ENCODE measurements at places on chromosomes 12 and 14. TPM values are rescaled to one million over a fixed set of nuclear protein-coding genes. Genes with fewer than 3 reads are reported as not detected.
A peak's percentile ranks its signal among the peaks of the same experiment; 100 is the strongest.

BIN2 gene
- not detected for total RNA-seq

DNA sequence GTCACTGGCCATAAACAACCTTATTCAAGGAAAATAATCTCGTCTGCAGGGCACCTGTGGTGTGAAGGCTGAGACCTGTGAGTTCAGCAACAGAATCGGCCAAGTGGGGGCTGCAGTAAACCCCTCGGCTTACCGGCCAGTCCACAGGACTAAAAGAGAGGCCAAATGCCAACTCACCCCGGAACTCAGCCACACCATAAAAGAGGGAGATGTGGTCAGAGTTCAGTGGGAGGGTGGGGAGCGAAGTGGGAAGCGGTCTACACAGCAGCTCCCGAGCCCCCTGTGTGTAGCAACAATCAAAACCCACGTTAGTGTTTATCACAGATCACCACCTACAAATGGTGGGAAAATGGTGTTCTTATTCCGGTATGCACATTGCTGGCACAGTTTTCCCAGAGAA, 153.0 kb downstream of the PIWIL1 start:
- DNase-seq: no peak

GRCh38 chr14:44803239-44803905, 158.4 kb downstream of the KLHL28 start:
- DNase-seq: peak; percentile 26

DNA sequence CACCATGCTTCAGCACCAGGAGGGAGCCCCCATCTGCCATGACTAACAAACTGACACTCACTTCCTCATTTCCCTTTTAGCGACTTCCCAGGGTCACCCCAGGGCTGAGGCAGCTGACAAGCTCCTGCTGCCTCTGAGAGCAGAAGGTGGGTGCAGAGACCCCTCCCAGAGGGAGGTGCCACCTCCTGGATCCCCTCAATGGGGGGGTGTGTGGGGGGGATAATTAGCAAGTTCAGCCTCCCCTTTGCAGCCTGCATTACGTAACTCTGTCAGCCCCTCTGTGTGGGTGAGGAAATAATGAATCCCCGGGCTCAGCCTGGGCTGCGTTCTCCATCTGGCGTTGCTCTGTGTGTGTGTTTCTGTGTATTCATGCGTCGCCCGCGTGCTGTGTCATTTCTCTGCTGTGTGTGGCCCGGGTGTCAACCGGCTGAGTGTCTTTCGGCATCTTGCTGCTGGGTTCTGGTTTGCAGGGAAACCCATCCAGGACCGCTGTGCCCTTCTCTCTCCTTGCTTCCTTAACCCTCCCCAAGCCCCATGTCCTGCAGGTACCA, 28.0 kb downstream of the NOS1 start:
- DNase-seq: no peak

CCDC85C gene
- 34.8 TPM for total RNA-seq

LRTM2 gene
- total RNA-seq: not detected

DNA sequence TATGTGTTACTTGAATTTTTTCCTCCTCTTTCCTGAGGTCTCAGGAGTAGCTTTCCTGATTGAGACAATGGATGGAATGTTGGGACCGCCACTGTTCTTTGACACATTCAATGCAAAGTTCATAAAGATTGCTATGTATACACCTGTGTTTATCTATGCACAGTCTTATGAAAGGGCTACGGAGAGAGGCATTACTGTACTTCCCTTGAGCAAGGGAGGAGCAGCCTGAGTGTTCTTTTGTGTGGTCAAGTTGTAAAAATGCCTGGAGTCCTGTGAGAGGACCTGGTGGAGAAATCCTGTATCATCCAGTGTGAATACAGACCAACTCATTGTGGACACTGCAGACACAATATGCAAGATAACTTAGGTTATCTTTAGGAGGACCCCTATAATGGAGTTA, 1.2 kb downstream of the SRGAP1 start:
- DNase-seq: no peak

CLEC2D gene
- total RNA-seq: 1.7 TPM

KRT82 gene
- not detected for total RNA-seq

GRCh38 chr12:132148368-132149045, 4.2 kb downstream of the NOC4L start:
- no peak for DNase-seq

SLC5A8 gene
- not detected for total RNA-seq

DNA sequence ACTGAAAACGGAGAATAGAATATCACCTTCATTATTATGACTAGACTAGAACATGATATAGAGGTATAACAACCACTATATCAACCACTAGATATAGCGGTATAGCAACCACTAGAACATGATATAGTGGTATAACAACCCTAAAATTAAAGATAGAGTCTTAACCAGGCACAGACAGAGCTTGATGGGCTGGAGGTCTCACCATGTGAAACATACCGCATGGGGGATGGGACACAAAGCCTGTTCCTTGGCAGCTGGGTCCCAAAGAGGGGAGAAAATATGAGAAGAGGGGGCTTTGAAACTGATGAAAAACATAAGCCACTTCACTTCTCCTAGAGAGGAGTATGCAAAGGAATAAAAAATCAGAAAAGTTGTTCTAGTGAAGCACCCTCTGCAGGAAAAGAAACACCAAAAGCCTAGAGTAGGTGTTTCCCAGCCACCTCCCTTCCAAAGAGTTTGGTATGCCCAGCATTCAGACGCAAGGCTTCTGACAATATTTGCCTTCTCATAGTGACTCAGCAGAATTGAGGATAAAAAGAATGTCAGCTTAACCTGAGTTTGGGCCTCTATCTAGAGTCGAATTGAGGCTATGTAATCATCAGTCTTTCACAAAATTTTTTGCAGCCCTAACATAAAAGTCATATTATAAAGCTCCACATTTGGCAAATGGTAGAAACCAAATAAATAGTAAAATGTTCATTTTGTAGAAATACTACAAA, 316.4 kb downstream of the NOVA1 start:
- DNase-seq: peak; percentile 40

- no peak for DNase-seq
These were observed 268.6 kb downstream of the BTG1 start for GRCh38 chr12:91877022-91877421.

PSME1 gene
- total RNA-seq: 385 TPM

DNA sequence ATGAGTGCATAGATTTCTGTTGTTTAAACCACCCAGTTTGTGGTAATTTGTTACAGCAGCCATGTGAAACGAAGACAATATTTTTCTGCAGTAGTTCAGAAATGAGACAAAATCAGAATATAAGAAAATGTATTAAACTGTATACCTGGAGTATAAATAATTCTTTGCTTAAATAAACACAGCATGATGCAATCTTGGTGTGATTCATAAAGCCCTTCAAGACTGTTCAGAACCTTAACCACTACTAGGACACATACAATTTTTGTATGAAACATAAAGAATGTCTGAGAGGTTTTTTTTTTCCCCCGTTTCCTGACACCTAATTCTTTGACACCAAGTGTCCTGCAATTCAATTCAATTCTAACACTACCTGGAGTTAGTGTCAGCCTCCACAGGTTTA, 10.5 kb downstream of the C12orf75 start:
- no peak for DNase-seq

DNA sequence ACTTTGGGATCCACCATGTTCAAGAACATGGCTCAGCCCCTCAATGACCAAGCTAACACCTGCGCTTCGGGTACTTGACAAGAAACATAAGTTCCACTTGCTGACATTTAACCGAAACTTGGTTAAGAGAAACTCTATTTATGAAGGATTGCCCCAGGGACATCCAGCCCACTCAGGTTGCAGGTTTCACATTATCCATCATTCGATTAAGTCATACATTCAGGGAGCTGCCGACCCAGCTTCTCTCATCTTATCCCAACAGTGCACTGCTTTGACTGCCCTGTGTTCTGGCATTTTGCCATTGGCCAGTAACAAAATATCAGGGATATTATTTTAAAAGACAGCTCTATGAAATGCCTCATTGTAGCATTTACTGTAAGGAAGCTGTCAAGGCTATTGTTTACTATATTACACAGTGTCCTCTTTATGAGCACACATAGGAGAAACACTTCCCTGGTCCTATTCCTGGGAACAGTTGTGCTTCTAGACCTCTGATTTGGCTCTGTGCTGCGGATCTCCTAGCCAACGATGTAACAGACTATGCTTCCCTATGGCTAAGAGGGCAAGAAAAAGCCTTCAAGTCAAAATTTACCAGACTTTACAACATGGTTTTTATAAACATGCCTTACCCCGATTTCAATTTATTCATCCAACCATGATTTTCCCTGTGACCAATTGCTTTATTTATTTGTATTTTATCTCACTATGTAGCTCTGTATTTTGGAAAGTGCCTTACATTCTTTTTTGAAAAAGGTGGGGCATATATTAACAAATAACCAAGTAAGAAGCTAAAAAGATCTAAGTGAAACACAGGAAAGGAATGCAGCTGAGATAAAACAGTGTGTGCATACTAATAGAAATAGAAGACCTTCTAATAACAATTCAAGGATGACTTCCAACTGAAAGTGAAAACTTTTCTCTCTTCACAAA, 109.3 kb downstream of the ITPR2 start:
- no peak for DNase-seq

ATXN7L3B gene
- total RNA-seq: 20.5 TPM

DNA sequence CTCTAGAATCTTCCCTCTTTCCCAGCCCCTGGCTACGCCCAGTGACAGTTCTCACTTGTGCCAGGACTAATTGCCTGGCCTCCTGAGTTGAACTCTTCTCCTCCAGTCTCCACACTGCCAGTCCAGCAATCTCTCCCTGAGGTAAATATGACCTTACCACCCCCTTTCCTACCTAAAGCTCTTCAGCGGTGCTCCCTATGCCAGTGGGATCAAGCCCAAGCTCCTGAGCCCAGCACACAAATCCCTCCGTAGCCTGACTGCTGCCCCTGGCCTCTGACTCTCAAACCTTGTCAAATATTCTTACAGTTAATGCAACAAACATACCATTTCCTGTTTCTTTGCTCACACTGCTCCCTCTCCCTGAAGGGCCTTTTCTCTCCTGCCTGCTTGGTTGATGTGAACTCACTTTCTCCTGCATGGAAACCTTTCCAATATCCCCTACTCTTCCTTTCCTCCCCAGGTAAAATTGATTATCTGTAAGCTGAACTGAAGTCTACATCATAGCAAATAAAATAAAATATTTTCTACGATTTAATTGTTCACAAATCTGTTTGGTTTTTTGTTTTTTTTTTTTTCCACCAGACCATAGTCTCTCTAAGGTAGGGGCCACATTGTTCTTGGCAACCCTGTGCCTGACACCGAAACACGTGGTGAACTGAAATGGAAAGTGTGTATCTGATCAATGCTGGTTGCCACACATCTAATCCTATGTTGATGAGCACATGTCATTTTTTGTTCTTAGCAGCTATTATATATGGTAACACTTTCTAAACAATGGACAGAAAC, 147.5 kb downstream of the SLC38A6 start:
- DNase-seq: no peak

DNA sequence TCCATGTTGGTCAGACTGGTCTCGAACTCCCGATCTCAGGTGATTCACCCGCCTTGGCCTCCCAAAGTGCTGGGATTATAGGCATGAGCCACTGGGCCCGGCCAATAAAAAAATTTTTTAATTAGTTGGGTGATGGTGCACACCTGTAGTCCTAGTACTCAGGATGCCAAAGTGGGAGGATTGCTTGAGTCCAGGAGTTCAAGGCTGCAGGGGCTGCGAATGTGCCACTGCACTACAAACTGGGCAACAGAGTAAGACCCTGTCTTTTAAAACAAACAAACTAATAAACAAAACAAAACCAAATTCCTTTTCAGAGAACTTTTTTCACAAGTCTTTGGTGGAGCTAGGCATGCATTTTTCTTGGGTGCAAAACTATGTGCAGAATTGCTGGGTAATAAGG, 10.1 kb upstream of the SPSB2 start:
- no peak for DNase-seq

EMP1 gene
- total RNA-seq: 117 TPM

ANKRD9 gene
- 49.6 TPM for total RNA-seq

UNC79 gene
- total RNA-seq: 0.29 TPM

RPAP3 gene
- total RNA-seq: 19.2 TPM

DNA sequence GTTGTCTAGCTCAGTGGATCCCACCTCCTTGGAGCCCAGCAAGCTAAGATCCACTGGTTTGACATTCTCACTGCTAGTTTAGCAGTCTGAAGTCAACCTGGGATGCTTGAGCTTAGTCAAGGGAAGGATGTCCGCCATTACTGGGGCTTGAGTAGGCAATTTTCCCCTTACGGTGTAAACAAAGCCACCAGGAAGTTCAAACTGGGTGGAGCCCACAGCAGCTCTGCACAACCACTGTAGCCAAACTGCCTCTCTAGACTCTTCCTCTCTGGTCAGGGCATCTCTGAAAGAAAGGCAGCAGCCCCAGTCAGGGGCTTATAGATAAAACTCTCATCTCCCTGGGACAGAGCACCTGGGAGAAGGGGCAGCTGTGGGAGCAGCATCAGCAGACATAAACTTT, 16.7 kb upstream of the TAS2R43 start:
- DNase-seq: no peak

DNA sequence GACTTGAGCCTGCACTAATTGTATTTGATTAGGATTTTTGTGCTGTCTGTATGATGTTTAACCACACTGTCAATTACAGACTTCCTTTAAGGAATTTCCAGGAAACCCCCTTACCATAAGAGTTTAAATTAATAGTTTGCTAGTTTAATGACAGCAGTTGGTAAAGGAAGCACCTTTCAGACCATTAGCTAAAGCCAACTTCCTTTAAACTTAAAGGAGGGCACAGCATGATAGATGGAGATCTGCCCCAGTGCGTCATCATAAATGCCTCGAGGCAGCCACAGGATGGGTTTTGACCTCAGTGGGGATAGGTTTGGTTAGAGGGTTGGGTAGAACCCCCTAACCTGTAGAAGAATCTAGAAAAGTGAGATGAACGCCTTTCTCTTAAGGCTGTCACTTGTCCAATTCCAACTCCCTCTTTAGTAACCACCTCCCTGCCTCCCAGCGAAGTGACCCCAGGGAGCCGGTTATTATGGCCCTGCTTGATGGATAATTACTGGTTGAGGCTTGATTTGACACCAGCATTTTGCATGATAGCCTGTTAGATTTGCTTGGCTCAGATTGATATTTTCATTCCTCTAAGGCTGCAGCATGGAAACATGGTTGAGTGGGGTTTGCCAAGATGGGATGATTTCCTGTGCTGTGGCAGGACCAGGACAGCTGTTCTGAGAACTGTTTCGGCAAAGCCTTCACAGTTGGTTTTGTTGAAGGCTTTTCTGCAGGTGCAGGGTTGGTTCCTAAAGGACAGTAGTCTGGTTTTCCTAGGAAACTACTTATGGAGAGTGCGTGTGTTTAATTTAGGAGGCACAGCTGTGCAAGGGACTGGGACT, 62.7 kb downstream of the CHST11 start:
- no peak for DNase-seq

- DNase-seq: no peak
These were observed 38.6 kb upstream of the KRR1 start for GRCh38 chr12:75549989-75550388.

DNA sequence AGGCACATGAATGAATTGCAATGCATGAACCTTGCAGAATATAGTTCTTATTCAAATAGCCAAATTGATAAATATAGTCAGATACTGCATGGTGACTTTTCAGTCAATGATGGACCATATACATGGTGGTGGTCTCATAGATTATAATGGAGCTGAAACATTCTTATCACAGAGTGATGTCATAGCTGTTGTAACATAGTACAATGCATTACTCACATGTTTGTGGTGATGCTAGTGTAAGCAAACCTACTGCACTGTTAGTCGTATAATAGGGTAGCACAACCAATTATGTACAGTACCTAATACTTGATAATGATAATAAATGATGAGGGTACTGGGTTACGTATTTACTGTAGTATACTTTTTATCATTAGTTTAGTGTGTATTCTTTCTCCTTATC, 280.3 kb downstream of the BCAT1 start:
- DNase-seq: no peak

- no peak for DNase-seq
These were observed 1141.3 kb downstream of the BCL11B start for GRCh38 chr14:98130691-98131090.

KLHL33 gene
- total RNA-seq: 0.17 TPM

GRCh38 chr12:13093848-13094220, 9.6 kb downstream of the GSG1 start:
- no peak for DNase-seq

All from epithelial cell of proximal tubule (primary cell).